ENCODE measurements at places on chromosomes 2 and 18.

DNA sequence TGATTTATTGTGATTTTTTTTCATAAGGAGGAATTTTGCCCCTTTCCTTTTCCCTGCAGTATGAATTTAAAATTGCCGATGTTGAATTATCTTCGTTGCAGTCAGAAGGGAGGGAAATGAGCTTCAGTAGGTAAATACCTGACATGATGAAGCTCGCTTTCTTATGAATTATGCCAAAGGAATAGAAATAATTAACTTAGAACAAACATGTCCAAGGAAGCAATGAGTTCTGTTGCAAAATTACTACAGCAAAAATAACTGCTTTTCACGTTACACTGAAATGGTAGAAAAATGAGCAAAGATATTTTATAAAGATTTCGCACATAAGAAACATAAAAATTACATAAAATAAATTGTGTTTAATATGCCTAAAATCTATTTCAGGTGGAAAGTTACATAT, 91.1 kb upstream of the ZNF804A start:
- no peak for DNase-seq

- DNase-seq, result no peak
Measured at GRCh38 chr2:151182899-151183809, 78.5 kb downstream of the RBM43 start.

- no peak for DNase-seq
Measured at GRCh38 chr2:194556629-194557028, 1100.4 kb upstream of the SLC39A10 start.

- DNase-seq, result no peak
Measured at GRCh38 chr2:4356109-4356508, 652.7 kb downstream of the DCDC2C start.

- DNase-seq, result no peak
Measured at GRCh38 chr18:47254341-47254939, 3.0 kb upstream of the SKOR2 start.

DNA sequence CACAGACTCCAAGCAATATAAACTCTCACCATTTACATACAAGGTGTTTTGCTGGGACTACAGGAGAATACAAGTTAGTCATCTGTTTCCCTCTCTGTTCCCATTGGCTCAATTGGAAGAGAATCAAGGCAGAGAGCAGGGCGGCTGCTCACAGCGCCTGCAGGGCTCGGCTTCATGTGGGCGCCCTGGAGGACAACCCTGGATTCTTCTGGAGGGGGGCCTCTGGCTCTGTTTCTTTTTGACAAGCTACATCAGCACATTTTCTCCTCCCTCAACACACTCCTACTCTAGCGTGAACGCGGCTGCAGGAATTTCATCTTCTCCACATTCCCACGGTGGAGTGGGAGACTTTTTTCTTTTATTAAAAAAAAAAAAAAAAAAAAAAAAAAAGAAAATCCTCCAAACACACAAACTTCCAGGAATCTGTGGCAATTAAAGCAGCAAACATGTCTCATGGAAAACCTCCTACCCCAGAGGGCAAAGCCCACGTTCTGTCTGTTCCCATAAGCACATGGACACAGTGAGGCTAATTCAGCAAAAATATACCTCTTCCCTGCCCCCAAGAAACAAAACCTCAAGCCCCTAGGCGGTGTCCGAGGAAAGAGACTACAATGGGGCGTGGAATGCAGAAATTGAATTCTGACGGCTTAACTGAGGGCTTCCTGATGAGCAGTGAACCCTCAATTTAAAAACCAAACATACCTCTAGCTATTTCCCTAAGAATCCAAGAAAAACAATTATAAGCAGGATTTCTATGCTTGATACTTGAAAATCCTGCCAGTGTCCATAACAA, 50.6 kb downstream of the PARD6G start:
- no peak for DNase-seq

DNA sequence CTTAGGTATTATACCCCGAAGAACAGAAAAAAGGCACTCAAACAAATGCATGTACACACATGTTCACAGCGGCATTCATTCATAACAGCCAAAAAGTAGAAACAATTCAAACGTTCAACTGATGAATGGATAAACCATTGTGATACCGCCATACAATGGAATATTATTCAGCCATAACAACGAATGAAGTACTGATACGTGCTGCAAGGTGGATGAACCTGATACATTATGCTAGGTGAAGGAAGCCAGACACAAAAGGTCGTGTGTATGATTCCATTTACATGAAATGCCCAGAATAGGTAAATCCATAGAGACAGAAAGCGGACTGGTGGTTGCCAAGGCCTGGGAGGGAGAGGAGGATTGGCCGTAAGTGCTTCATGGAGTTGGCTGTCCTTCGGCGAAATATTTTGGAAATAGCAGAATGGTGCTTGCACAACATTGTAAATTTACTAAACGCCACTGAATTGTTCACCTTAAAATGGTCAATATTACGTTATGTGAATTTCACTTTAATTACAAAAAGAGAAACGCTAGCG, 750 bp upstream of the RMP24 start:
- DNase-seq, result no peak

DNA sequence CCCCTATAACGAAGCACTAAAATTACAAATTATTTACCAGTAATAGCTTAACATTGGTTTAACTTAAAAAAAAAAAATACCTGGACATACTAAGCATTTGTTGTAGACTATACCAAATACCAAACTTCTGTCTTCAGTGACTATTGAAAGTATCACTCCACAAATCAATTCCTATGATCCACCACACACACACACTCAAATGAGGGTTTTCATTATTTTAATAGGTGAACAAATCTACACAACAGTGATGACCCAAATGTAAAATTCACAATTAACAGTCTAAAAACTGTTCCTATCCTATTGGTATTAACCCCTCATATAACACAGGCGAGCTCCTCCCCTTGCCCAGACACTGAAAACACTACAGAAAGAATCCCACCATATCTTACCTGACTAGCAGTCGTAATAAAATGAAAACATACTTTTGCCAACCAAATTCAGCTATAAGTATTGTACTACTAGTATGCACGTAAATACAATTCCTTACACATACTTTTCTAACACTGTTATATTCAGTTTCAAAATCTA, 2.5 kb downstream of the SP3 start:
- DNase-seq, result no peak

- DNase-seq, result no peak
Measured at GRCh38 chr2:26324903-26325302, 21.0 kb upstream of the SELENOI start.

DNA sequence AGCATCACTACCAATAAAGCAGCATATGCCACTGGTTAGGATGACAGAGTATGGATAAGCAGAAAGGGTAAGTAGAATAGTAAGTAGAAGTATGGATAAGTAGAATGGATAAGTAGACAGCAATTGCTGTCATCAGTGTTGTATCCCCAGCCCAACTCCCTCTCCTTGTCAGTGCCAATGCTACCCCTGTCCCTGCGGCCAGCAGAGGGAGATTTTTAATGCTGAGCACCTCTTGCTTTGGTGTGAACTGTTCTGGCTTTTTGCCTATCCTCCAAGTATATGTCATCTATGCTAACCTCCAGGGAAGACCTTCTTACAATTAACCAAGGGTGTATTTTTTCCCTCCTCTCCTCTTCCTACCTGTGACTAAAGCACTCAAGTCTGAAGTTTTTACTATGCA, 136.7 kb upstream of the SPHKAP start:
- DNase-seq, result no peak

DNA sequence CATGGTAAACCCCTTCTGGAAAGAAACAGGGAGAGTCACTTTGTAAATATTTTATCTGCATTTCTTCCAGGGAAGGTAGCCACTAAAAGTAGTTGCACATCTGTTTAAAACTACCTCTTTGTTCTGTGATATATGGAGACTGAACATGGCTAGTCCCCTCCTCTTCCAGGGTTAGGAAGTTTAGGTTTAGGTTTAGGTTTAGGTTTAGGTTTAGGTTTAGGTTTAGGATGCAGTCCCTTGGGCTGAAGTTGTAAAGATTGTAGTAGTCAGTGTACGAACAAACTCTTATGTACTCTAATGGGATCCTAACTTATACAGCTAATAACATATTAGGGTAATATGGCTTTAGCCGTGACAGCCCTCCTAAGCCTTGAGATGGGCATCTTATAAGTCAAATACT, 880.2 kb upstream of the TMEFF2 start:
- DNase-seq, result no peak

- no peak for DNase-seq
Measured at GRCh38 chr2:33723329-33723728, 124.2 kb upstream of the FAM98A start.

- no peak for DNase-seq
Measured at GRCh38 chr2:197216361-197216979, 94.1 kb downstream of the ANKRD44 start.

GRCh38 chr2:215419769-215420470, 15.9 kb downstream of the FN1 start:
- no peak for DNase-seq
